ENCODE measurements at places on chromosomes 5 and 9.

DNA sequence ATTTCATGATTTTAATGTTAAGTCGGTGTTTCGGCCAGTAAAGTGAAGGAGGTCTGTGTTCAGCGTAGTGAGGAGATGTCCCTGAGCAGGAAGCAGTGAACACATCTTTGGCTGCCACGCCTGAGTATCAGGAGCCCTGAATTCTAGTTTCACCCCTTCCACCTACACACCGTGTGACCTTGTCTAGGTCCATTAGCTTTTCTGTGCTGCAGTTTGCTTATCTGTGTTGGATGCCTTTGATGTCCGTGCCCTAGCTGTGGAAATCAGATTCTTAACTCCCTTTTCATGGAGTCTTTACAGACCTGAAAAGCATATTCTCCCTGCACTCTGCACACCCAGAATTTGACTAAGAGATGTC is 601 bp downstream of the FBXO38 start:
- no peak for DNase-seq

- DNase-seq, result no peak
Measured at GRCh38 chr5:118598311-118598710, 390.0 kb downstream of the DTWD2 start.

DNA sequence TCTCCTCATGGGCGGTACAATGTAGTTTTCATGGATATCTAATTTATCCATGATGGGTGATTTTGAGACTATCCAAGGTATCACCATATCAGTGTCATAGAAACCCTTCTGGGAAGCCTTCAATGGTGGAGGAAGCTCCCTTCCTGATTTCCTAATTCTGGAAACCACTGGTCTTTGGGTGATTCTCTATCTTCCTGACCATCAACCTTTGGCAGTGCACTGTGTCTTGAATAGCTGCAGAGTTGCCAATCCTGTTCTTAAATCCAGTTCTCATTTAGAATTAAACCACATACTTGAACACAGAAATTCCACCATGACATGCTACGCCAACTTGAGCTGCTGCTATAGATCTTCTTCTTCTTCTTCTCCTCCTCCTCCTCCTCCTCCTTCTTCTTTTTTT is 161.7 kb upstream of the KLF9 start:
- no peak for DNase-seq

- no peak for DNase-seq
Measured at GRCh38 chr5:138938526-138938925, 63.4 kb upstream of the LRRTM2 start.

DNA sequence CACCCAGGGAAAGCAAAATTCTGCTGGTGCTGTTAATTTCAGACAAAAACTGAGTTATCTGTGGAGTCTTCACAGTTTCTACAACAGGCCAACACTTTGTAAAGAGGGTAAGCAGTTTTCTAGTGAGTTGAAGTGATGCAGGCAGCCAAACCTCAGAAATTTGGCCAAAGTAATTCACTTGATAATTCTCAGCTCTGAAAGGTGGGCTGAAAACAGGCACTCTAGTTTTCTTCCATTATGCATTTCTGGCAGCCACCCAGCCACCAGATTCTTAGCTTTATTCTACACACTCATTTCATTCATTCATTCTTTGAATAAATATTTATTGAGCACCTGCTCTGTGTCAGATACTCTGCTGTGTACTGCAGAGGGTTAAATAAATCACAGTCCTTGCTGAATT is 184.2 kb downstream of the RAB3C start:
- DNase-seq, result no peak

DNA sequence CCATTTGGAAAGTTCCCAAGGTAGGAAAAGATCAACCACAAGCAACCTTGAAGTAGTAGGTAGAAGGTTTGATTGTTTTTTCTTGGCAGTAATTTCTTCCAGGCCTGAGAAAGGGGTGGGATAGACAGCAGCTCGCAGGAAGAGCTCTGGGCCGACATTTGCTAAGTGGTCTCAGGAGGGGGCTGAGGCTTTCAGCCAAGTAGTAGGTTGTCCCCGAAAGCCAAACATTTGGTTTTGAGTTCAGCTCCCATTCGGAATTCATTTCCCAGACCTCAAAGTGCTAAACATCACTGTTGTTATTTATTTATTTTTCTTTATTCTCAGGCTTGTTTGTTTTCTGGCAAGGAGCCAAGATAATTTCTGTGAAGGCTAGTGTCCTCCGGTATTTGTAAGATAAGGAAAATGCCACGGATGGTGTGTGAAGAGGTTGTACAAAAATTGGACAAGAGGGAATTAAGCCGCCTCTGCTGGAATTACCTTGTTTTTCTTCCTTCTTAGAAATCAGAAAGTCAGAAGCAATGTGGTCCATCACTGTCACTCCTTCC is 112.1 kb downstream of the KIF4B start:
- no peak for DNase-seq

DNA sequence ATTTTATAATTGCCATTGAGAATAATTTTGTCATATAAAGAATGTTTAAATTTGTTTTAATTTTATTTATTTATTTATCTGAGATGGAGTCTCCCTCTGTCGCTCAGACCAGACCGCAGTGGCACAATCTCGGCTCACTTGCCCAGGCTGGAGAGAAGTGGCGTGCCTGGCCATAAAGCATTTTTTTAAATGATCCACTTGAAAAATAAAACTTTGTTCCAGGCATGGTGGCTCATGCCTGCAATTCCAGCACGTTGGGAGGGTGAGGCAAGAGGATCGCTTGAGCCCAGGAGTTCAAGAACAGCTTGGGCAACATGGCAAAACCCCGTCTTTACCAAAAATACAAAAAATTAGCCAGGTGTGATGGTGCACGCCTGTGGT is 2.1 kb upstream of the SIT1 start:
- DNase-seq, result no peak

- no peak for DNase-seq
Measured at GRCh38 chr5:116825486-116825885, 250.9 kb upstream of the SEMA6A start.

DNA sequence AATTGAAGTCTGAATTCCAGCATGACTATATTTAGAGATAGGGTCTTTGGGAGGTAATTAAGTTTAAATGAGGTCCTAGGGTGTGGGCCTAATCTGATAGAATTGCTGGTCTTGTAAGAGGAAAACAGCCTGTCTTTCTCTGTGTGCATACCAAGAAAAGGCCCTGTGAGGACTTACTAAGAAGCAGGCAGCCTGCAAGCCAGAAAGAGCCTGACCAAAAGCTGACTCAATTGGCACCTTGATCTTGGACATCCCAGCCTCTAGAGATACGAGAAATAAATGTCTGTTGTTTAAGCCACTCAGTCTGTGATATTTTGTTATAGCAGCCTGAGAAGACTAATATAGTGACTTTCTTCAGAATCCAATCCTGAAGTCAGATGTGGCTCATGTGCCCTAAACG is 14.6 kb downstream of the ARL14EPL start:
- no peak for DNase-seq

DNA sequence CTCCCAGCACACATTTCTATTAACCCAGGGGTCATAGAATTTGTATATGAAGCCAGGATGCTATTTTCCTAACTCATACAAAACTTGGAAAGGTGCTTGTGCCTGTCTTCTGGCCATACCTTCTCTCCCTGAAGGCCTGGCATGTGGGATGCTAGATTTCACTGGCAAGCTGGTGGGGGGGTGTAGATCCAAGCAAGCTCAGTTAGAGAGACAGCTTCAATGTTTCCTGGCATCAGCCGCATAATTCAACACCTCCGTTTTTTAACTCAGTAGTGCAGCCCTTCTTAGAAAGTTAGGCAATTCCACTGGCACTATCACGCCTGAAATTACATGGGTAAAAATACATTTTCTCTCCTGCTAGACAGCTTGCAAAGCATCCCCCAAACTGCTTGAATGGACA is 51.8 kb downstream of the MEGF10 start:
- DNase-seq, result no peak

- no peak for DNase-seq
Measured at GRCh38 chr5:37400501-37400900, 21.4 kb downstream of the WDR70 start.

- DNase-seq, result no peak
Measured at GRCh38 chr5:143440448-143441115, 37.1 kb upstream of the NR3C1 start.

DNA sequence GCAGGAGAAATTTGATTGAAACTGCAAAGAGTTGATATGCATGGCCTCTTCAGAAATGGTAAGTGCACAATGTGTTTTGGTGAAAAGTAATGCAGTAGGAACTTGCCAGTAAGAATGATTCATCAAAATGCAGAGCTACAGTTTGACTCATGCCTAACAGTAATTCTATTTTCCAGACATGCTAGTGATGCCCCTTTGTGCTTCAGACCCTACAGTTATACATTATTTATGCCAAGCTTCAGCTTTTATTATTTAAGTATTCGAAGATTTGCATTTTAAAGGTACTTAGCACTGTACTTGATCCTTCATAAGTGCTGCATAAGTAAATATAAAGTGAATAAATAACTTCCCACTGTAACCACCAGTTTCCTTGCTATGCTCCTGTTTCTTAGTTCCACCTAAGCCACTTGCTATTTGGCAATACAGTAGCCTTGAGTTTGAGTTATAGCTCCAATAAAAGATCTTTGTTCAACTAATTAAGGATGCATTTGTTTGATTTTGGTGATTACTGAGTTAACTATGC is 3.6 kb upstream of the SPATA31E1 start:
- DNase-seq, result no peak

GRCh38 chr5:2991884-2992283 is 240.4 kb upstream of the IRX2 start:
- no peak for DNase-seq

- no peak for DNase-seq
Measured at GRCh38 chr9:110252509-110253139, 3.7 kb downstream of the TXN start.

DNA sequence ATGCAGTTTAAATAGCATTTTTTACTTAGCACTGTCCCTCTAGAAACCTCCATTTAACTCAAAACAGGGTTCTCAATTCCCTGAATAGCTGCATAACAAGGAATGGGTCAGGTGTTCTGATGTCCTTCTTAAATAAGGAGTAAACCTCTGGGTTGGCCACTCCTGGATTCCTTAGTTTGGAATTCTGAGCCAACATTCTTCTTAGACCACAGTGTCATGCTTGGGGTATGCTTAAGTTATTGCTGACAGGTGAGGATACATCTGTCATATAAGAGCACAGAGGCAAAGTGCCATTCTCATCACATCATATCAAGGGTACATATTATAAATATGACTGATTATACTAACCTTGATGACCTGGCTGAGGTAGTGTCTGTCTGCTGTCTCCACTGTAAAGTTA is 179.9 kb upstream of the SEMA6A start:
- DNase-seq, result no peak

DNA sequence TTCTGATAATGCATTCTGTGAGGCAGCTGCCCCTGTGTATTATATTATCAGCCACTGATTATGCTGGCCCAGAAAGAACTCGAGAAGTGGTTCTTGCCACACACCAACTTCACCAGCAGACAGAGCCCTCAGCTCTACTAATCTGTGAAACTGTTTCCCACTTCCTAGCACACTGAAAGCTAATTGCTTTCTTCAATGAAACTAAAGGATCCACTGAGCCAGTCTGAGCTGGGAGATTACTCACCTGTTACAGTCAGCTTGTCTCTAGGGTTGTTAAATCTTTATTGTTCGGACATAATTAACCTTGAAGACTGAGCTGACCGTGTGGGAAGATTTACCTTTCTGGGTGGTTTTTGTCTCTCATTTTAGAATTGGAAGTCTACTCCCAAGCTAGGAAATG is 263.2 kb downstream of the KCTD16 start:
- no peak for DNase-seq

- no peak for DNase-seq
Measured at GRCh38 chr9:127497656-127498290, 46.5 kb downstream of the LRSAM1 start.

Measured in activated CD4-positive, CD25-positive, alpha-beta regulatory T cell (primary cell).